ENCODE measurements at places on chromosomes 2 and 18.

DNA sequence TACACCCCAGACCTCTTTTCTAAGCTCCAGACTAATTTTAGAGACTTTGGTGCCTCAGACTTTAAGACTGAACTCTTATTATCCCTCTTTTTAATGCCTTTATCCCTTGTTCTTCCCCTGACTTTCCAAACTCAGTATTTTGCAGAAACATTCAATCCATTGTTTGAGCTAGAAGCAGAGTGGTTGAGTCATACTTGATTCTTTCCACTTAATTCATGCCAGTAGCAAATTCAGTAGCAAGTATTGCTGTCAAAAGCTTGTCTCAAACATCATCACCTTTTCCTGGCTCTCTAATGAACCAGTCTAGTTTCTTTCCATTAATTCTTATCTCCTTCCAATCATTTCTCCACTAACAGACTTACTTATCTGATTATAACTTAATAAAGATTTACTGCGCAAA, 699.7 kb upstream of the ZNF804A start:
- no peak for DNase-seq

- no peak for DNase-seq
These were observed 303.4 kb upstream of the NRXN1 start for GRCh38 chr2:51335087-51336058.

- no peak for DNase-seq
These were observed 834.9 kb upstream of the SLC39A10 start for GRCh38 chr2:194822097-194822496.

GRCh38 chr2:233862261-233862768, 5.9 kb downstream of the MSL3B start:
- no peak for DNase-seq

- DNase-seq: no peak
These were observed 33.1 kb upstream of the SMAD7 start for GRCh38 chr18:48983793-48984437.

- DNase-seq: no peak
These were observed 84.7 kb upstream of the NEDD4L start for GRCh38 chr18:57959278-57959677.

DNA sequence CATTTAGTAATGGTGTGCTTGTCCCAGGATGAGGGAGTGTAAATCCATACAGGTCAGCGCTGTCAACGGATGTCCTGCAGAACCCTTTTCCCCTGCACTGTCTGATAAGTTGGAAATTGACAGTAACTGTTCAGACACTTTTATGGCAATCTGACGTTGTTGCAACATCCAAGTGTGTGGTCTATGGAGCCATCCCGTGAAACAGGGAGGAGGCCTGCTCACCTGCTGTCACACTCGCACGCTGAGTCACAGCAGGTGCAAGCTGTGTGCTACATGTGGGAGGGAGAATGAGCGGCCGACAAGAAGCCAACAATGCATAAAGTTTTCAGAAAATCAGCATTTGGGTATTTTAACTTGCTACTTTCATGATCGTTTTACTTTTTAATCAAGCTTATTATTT, 43.7 kb upstream of the RMDN2 start:
- DNase-seq: no peak

All from T follicular helper cell (primary cell).